ENCODE measurements at places on chromosomes 2 and 18. TPM values are rescaled to one million over a fixed set of nuclear protein-coding genes. Genes with fewer than 3 reads are reported as not detected.

Gene UGT1A8
- not detected for total RNA-seq

Gene CYP27A1
- 17.4 TPM for total RNA-seq

Gene KLHL29
- 1.3 TPM for total RNA-seq

Gene ST6GAL2
- 0.89 TPM for total RNA-seq

Gene FSHR
- total RNA-seq, result 0.29 TPM

Gene HOXD12
- not detected for total RNA-seq

Gene LRRC30
- not detected for total RNA-seq

Gene GNLY
- total RNA-seq, result 0.52 TPM
